ENCODE measurements at places on chromosomes 5 and 9. TPM values are rescaled to one million over a fixed set of nuclear protein-coding genes. Genes with fewer than 3 reads are reported as not detected.
A peak's percentile ranks its signal among the peaks of the same experiment; 100 is the strongest.

DNA sequence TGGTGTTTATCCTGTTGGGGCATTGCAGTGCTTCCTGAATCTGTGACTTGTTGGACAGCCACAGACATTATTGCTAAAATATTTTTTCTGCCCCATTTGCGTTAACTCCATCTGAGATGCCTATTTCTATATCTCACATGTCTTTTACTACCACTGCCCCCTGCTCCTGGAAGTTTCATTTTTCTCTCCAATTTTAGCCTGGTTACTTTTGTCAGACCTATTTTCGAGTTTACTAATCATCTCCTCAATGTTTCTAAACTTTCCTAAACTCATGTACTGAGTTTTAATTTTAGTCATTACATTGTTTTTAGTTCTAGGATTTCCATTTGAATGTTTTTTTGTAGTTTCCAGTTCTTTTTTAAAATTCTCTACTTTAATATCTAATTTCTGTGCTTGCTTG, 17.6 kb downstream of the HAPLN1 start:
- DNase-seq: no peak

GRCh38 chr5:149853331-149853648, 91.3 kb downstream of the PDE6A start:
- no peak for DNase-seq

- no peak for DNase-seq
Observed at GRCh38 chr9:97906236-97906831, 16.0 kb downstream of the TRMO start.

DNA sequence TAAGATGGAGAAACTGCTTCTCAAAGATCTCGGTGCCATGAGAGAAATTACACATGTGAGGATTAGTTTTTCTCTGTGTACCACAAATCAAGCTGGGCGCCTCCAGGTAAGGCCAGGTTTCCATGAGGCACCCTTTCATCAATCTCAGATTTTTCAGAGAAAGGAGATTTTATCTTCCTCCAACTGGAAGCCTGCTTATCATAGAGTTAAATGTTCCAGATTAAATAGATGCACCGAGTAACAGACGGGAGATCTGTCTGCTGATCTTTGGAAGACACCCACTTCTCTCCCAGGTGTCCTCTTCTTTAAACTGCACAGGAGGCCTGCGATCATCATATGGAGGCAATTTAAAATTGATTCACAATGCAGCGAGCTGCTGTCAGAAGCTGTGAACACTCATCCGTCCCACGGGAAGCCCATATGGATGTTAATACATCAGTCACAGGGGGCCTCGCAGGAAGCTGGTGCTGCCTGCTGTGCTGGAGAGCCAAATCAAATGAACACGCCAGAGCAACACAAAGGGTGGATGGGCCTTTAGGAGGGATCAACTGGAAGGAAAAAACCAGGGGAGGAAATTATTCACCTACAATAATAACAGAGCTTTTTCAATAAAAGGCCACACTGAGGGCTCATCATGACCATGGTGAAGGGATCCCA, 93.3 kb downstream of the TLE1 start:
- DNase-seq: no peak

GRCh38 chr5:178476972-178477754, 113.0 kb downstream of the COL23A1 start:
- DNase-seq: no peak

GRCh38 chr9:4277531-4277991, 22.3 kb downstream of the GLIS3 start:
- peak; percentile 67 for DNase-seq

GRCh38 chr9:124217836-124218437, 39.8 kb upstream of the NEK6 start:
- no peak for DNase-seq

- no peak for DNase-seq
Observed at GRCh38 chr9:86598411-86599239, 244.4 kb upstream of the TUT7 start.

TMEFF1 gene
- not detected for polyA plus RNA-seq

CCDC192 gene
- polyA plus RNA-seq: 0.49 TPM

SPATA31D4 gene
- polyA plus RNA-seq: not detected

All from small intestine (tissue), 16 donors.